Brain pericyte (primary cell): ENCODE measurements at places on chromosomes 11 and 22.

GRCh38 chr22:32177221-32177765 is 18.2 kb upstream of the C22orf42 start:
- no peak for DNase-seq

- no peak for DNase-seq
Observed at GRCh38 chr11:3942956-3943497, 87.6 kb downstream of the STIM1 start.

DNA sequence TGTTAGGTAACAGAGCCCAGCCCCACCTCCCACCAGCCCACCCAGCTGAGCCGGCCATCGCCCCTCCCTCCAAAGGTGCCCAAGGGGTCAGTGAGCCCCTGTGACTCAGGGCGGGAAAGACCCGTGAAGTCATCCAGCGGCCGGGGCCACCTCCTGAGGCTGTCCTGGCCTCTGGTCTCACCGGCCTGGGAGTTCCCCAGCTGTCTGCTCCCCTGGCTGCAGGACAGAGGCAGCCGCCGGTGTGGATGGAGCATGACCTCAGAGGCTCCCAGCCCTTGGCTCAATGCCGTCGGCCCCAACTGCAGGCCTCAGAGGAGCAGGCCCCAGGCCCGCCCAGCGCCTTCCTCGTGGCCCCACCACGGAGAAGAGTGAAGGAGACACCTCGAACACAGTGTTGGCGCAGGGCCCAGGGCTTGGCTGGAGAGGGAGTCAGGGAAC is 28.7 kb downstream of the RPL3 start:
- DNase-seq = no peak

- no peak for DNase-seq
Observed at GRCh38 chr11:121004206-121004840, 19.6 kb upstream of the TBCEL start.

DNA sequence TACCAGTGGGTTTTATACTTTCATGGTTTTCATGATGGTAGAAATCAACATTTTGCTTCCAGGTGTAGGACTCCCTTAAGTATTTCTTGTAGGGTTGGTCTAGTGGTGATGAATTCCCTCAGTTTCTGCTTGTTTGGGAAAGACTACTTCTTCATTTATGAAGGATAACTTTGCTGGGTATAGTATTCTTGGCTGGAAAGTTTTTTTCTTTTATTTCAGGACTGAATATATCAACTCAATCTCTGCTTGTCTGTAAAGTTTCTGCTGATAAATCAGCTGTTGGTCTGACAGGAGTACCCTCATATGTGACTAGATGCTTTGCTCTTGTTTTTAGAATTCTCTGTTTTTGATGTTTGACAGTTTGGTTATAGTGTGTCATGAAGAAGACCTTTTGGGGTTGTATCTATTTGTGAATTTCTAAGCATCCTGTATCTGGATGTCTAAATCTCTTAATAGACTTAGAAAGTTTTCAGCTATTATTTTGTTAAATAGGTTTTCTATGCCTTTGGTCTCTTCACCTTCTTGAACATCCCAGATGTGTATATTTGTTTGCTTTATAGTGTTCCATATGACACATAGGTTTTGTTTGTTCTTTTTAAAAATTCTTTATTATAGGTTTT is 95.9 kb downstream of the ENTHD1 start:
- DNase-seq = no peak

DNA sequence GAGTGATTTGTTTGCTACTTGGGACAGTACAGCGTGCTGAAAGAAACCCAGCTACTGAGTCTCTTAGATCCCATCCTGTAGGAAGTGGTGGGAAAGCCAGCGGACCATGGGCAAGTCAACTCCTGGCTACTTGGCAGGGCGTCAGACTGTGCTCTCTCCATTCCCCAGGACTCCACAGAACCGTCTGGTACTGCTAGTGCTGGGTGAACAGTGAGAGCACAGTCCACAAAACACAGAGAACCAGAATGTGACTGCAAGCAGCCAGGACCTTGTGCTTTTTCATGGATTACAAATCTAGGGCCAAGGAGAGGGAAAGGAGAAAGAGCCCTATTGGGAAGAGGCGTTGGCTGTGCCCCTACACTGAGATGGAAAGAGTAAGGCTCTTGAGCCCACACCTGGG is 10.2 kb downstream of the BID start:
- DNase-seq = no peak

GRCh38 chr11:24312464-24313238 is 184.2 kb upstream of the LUZP2 start:
- DNase-seq = no peak

GRCh38 chr22:40050258-40050657 is 55.5 kb downstream of the FAM83F start:
- no peak for DNase-seq

DNA sequence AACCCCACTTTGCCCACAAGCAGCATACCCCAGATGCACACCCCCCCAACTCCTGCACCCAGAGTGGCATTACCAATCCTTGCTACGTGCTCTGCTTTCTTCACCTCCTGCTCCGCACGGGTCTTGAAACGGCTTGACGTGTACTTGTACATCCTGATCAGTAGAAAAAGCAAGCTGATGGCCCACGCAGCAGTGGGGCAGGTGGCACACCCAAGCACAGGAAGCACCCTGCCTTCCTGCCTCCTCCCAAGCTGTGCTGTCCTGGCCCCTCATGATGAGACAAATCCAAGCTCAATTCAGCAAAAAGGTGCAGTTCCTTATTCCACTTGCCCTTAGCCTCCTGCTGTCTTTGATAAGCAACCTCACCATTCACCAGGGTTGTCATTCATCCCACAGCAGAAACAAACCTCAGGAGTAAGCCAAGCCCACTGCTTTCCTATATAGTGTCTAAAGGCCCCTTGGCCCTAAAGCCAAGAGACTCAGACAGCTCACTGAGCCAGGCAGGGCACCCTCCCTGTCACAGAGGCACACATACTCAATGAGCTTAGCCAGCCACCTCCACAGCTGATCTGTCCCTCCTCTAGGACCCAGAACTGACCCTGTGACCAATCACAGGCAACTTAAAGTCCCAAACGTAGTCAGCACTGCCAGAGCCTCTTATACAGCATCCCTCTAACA is 27.8 kb downstream of the MORC2 start:
- no peak for DNase-seq
